Left kidney (tissue), 8 donors: ENCODE measurements at places on chromosomes 7 and 10. TPM values are rescaled to one million over a fixed set of nuclear protein-coding genes. Genes with fewer than 3 reads are reported as not detected.

Gene SPDYE1
- polyA plus RNA-seq = 2.1 TPM

Gene RGS10
- polyA plus RNA-seq = 26.9 TPM

Gene C7orf25
- 9.5 TPM for polyA plus RNA-seq

Gene UNCX
- 8.5 TPM for polyA plus RNA-seq

Gene ZMIZ1
- 70.2 TPM for polyA plus RNA-seq

Gene CDK1
- 103 TPM for polyA plus RNA-seq

Gene ZNF37A
- 24.4 TPM for polyA plus RNA-seq

Gene PLCE1
- polyA plus RNA-seq = 43.0 TPM

Gene NPY4R2
- polyA plus RNA-seq = not detected

Gene GRID2IP
- 0.91 TPM for polyA plus RNA-seq

Gene CAMK1D
- polyA plus RNA-seq = 11.9 TPM

DNA sequence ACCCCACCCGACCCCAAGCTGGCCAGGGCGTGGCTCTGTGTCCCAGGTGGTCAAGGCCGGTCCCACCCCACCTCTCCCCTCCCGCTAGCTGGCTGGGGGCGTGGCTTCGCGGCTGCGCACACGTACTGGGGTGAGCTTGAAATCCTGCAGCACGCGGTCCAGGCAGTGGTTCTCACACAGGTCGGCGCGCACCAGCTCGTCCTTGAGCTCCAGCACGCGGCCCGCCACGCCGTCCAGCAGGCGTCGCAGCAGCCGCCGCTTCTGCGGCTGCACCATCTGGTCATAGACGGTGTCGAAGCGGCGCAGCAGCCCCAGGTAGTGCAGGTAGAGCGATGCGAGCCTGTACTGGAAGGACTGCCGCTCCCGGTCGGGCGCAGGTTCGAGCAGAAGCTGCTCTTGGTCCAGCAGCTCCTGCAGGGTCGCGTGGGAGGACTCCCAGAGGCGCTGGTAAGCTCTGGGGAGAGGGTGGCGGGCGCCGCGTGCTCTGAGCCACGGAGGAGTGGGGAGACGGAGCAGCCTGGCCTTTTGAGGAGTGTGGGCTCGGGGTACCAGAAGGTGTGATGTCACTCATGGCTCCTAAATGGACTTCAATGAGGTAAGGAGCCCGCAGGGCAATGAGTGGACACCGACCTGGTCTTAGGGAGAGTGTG lies 5.8 kb downstream of the H2BK1 start:
- no peak for DNase-seq

DNA sequence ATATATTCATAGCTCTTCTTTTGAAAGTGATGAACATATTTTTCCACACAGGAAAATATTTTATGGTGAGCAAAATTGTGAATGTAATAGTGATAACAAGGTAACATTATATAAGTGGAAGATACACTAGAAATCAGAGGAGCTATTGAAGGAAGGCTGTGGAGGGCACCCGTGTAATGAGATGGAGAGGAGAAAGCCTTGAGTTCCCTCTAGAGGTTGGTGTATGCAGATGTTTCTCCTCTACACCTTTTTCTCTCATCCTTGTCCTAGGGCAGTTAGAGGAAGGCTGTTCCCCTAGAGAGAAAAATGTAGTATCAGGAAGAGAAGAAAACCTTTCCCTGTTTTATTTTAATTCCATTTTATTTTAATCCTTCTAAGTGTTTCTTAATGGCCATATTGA lies 54.6 kb upstream of the NRG3 start:
- DNase-seq = peak; percentile 29

- no peak for DNase-seq
Observed at GRCh38 chr10:69397972-69398371, 18.7 kb downstream of the TACR2 start.

DNA sequence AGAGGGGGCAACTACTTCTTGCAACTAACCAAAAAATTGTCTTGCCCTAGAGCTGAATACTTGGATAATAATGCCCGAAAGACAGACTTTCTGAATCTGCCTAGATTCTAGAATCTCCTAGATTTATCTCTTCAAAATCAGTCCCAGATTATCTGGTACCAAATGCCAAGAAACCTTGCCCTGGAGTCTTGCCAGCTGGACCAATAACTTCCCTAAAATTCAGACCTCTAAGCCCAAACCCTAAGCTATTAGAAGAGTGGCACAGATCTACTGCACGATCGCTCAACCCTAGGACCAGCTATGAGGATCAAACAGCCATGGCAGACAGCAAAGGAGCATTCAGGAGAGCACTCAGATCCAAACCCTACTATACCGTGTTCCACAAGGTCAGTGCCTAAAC lies 45.0 kb downstream of the ARMH3 start:
- DNase-seq = no peak

DNA sequence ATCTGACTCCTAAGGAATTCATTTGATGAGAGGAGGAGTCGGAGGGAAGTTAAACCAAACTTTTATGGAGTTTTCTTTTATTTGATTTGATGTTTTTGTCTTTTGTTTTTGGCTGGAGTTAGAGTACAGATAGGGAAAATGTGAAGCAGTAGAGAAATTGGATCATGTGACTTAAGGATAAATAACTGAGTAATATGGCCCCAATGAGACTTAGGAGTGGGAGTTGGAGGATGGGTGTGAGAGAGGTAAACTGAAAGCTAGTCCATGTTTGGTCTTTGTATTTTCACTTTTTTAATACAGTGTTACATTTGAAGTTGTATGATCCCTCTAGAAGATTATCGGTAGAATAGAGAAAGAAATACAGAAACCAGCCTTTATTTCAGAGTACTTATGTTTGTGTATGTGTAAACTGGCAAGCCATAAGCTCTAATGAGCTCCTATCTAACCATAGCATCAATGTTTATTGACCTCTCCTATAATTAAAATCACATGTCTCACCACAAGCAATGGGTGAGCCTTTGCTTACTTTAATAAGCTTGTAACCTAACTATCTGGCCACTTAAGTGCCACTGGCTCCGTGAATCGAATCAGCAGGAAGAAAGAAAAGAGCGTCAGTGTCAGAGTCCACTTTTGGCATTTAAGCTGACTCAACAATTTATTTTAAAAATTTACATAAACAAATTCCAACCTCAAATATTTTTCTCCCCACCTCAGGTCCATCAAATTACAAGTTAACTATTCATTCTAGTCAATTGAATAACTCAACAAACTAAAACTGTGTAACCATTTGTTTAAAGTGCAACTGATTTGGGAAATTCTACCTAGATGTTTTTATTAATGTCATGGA lies 113.8 kb downstream of the EPDR1 start:
- DNase-seq = no peak

- no peak for DNase-seq
Observed at GRCh38 chr7:66790196-66790595, 49.7 kb downstream of the RABGEF1 start.

- DNase-seq = no peak
Observed at GRCh38 chr10:10389182-10389581, 628.5 kb upstream of the CELF2 start.

DNA sequence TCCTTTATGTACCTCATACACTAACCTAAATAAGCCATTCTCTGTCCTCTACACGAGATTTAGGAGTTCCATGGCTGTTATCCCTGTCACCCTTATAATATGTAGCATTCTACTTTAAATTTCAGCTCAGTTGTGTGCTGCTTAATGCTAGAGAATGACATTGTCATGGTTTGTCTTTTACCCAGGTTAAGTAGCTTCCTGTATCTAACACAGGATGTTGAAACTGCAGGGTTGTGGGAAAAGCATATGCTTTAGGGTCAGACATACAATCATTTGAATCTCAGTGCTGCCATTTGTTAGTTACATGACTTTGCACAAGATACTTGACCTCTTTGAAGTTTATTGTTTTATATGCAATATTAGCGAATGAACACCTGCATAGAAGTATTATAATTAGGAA lies 235.1 kb upstream of the CACNA2D1 start:
- DNase-seq = no peak

- no peak for DNase-seq
Observed at GRCh38 chr10:114998993-114999392, 61.0 kb downstream of the TRUB1 start.

- DNase-seq = no peak
Observed at GRCh38 chr10:16779384-16779915, 37.8 kb downstream of the RSU1 start.

- DNase-seq = no peak
Observed at GRCh38 chr10:73900064-73900463, 10.9 kb upstream of the PLAU start.

GRCh38 chr10:117370205-117370604 lies 5.0 kb downstream of the PDZD8 start:
- DNase-seq = no peak

- DNase-seq = no peak
Observed at GRCh38 chr7:134660242-134660785, 13.7 kb downstream of the BPGM start.

DNA sequence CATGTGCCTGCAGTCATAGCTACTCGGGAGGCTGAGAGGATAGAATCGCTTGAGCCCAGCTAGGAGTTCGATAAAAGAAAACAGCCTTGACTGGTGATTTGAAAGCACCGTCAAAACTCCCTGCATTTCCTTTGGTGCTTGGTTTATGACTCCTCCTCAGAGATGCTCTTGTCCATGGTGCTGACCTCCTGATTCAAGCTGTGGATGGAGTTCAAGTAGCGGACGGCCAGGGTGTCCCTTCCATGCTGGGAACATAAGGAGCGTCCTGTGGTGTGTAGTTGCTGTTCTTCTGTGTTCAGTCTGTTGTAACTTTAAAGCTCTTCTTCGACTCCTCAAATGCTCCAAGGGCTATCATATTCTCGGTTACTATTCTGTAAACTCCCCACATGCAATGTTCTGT lies 382.5 kb upstream of the KIAA1217 start:
- DNase-seq = peak; percentile 76

GRCh38 chr10:91194497-91195179 lies 25.8 kb upstream of the PCGF5 start:
- DNase-seq = no peak

GRCh38 chr7:22190736-22191135 lies 166.2 kb downstream of the RAPGEF5 start:
- no peak for DNase-seq

DNA sequence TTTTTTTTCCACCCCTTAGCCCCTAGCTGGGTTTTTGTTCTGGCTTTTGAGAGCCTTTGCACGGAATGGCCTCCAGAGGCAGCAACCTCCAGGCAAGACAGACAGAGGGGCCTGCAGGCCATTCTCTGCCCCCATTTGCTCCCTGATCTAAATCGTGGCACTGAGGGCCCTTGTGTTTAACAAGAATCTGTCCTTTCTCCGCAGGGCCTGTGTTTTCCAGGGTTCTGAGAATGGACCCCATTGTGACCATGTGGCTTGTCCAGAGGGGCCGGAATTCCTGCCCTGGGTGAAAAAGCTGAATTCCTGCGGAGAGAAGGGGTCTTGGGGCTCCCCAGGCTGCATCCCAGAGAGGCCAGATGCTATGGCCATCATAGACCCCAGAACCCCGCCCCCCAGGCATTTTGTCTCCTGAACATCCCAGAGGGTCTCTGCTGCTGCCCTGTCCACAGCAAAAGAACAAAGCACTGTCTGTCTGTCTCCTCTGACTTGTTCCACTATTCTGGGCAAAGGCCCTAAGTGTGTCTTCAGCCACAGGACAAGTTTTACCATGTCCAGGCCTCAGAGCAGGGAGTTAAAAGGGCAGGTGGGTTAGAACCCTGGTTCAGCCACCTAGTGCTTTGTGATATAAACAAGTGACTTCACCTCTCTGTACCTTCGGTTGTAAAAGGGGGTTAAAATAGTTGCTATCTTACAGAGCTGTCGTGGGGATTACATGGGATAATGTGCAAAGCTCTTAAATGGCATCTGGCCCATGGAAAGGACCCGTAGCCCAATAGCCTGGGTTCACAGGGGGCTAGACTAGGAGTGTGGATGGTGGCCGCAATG lies 155.6 kb downstream of the SH3PXD2A start:
- DNase-seq = no peak

DNA sequence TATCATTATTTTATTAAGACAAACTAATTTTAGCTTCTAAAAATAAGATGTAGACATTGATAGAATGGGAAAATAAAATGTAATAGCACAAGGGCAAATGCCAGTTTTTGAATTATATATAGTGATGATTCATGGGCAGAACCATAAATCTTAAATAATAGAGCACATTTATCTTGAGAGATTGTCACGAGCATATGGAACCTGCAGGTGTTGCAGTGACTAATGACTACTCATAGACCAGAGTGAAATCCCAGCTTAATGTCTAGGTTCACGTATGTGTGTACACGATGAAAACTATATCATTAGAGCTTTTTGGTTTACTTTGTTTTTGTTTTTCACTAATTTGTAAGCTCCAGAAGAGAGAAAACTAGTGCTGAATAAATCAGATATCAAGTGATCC lies 150.2 kb upstream of the CACNA2D1 start:
- DNase-seq = no peak

- no peak for DNase-seq
Observed at GRCh38 chr7:101097561-101097960, 12.3 kb downstream of the TRIM56 start.

- DNase-seq = no peak
Observed at GRCh38 chr7:24788075-24788474, 30.8 kb upstream of the GSDME start.

GRCh38 chr10:77771851-77772250 lies 134.2 kb upstream of the KCNMA1 start:
- no peak for DNase-seq

- no peak for DNase-seq
Observed at GRCh38 chr10:37263304-37263703, 137.9 kb downstream of the ANKRD30A start.

GRCh38 chr10:60893231-60893630 lies 50.8 kb downstream of the RHOBTB1 start:
- DNase-seq = no peak

DNA sequence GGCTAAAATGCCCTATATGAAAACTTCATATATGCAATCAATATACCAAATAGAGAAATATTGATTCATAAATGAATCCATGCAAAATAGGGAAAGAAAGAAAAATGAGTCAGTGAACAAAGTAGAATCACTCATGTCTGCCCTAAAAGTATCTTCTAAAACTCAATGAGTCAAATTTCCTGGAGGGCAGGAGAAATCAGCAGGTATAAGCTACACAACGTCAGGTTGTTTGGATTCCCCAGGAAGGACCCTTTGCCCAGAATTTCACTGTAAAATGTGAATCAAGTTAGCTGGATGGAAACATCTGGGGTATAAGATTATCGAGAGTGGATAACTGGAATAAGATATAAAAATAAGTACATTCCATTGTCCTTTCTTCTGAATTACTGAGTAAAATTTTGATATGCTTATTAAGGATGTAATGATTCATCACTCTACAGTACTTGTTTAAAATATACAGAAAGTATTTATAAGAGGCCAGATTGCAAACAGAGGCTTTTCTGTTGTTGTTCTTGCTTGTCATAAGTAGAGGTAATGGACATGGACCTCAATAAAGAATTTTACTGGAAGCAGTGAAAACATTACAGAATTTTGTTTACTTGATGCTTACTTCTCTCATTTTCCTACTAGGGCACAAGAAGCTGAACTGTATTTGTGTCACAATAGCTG lies 99.0 kb downstream of the AGMO start:
- DNase-seq = no peak

GRCh38 chr7:150449206-150449952 lies 1.1 kb upstream of the GIMAP8 start:
- no peak for DNase-seq

- no peak for DNase-seq
Observed at GRCh38 chr10:100670828-100671479, 74.4 kb upstream of the PAX2 start.
